ENCODE measurements at places on chromosomes 16 and 17.

DNA sequence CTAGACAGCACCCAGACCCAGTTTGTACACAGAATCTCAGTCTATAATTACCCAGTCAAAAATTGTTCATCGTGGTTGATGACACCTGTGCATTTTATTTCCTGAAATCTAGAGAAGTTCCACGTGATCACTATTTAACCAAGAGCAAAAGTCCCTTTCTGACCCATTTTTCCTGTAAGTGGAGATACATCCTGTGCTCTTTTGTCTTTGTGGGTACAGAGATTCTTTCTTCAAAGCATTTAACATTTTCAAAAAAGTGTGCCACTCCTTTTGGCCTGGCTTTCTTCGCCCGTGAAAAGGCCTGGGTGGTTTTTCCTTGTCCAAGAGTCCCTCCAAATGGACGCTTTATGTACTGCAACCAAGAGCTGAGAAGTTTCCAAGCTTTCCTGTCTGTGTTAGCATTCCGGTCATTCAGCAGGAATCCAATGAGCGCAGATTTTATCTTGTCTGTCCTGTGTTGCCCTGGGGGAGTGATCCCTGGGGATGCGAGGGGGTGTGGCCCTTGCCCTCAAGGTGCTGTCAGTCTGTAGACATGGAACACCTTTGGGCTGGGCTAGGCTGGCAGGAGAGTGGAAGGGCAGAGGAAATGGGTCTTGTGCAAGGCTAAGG is 161.1 kb upstream of the CACNG5 start:
- peak; percentile 85 for DNase-seq

DNA sequence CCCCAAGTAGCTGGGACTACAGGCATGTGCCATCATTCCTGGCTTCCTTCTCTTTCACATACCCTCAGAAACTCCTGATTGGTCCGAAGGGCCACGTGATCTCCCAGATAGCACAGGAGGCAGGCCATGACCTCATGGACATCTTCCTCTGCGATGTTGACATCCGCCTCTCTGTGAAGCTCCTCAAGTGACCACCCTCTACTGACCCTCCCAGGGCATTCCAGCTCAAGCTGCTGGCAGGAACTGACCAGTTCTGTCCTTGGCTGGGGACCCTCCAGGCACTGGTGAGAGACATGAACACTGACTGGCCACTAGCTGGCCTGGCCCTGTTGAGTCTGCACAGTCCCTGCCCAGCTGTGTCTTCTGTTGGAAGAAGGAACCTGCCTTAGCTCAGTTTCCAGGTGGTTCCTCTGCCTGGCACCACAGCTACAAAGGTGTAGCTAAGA is 5.6 kb downstream of the ERAL1 start:
- no peak for DNase-seq

- DNase-seq: no peak
These were observed 904 bp downstream of the SLC6A2 start for GRCh38 chr16:55656691-55657092.

DNA sequence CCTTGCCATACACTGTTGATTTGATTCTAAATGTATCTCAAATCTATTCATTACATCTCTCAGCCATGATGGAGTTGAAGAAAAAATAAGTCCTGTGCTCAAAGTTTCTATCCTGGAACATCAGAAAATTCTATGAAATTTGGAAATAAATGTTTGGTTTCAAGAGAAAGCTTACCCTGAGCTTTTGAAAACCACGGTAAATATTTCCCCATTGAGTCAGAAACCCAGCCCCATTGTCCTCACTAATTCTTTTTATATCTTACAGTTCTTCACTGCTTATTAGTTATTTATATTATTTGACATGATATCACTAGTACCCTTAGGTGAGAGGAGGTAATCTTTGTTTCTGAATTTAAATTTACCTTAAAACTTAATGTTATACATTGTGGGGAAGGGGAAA is 128.5 kb downstream of the MRTFB start:
- DNase-seq: no peak

- no peak for DNase-seq
These were observed 129.9 kb downstream of the RAP1GAP2 start for GRCh38 chr17:2926019-2926650.

DNA sequence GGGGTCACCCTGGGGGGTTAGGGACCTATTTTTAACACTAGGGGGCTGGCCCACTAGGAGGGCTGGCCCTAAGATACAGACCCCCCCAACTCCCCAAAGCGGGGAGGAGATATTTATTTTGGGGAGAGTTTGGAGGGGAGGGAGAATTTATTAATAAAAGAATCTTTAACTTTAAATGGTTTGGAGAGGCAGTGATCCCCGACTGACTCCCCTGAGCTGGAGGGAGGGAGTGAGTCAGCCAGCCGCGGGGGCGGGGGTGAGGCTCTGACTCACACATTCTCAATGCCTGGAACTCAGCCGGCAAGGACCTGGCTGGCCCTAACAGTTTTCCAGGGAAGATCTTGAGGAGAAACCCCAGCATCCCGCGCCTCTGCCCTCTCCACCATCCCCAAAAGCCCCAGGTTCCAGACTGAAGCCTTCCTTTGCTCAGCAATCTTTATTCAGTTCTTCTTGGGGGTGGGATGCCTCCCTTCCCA is 1.5 kb downstream of the HCFC1R1 start:
- DNase-seq: no peak

GRCh38 chr17:11182430-11182829 is 58.6 kb upstream of the SHISA6 start:
- no peak for DNase-seq

DNA sequence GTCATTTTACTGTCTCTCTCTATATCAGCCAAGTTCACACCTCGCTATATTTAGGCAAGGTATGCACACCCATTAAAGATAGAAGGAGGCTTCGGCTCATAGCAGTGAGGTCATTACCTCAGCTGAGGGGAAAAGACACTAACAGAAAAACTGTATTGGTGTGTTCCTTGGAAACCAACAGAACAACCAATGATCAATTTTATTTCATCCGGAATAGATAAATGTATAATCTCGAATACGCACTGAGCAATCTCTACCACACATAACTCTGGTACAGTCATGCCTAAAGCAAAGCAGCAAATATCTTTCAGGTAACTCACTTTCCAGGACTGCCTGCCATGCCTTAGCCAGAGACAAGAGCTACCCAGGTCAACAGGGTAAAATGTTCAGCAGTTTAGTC is 109.9 kb upstream of the CORO6 start:
- DNase-seq: no peak

- DNase-seq: peak; percentile 19
These were observed 4.7 kb downstream of the CORO7 start for GRCh38 chr16:4411684-4412083.

- DNase-seq: no peak
These were observed 373.7 kb upstream of the SALL1 start for GRCh38 chr16:51524555-51525373.

GRCh38 chr16:28179354-28179753 is 32.4 kb downstream of the XPO6 start:
- DNase-seq: no peak
